ENCODE measurements at places on chromosomes 12 and 14. TPM values are rescaled to one million over a fixed set of nuclear protein-coding genes. Genes with fewer than 3 reads are reported as not detected.

GRCh38 chr12:68293347-68293746 is 38.8 kb downstream of the MDM1 start:
- no peak for DNase-seq

The TOMM20L gene
- 1.3 TPM for polyA plus RNA-seq

GRCh38 chr14:103109535-103110441 is 13.5 kb upstream of the TNFAIP2 start:
- no peak for DNase-seq

DNA sequence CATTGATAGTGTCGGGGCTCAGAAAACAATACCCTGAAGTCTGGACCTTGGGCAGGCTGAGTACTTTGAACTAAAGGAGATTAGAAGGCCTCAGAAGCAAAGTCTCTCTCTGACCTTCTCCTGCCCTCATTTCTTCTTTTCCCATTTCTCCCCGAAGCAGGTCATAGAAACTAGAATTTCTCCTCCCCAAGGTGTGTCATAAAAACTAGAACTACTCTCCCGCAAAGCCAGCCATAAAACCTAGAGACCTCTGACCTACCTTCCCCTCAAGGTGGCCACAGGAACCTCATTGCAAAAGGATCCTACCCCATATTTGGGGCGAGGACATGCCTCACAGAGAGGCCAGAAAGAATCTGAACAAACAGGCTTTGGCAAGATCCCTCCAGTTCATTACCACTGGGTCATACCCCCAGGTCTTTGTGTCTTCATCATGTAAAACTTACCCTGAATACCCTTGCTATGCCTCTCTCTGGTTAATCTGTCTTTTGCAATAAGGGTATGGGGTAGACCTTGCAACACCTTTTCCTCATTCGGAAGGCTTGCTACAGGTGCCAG is 64.7 kb upstream of the ZFP36L1 start:
- DNase-seq, result no peak

DNA sequence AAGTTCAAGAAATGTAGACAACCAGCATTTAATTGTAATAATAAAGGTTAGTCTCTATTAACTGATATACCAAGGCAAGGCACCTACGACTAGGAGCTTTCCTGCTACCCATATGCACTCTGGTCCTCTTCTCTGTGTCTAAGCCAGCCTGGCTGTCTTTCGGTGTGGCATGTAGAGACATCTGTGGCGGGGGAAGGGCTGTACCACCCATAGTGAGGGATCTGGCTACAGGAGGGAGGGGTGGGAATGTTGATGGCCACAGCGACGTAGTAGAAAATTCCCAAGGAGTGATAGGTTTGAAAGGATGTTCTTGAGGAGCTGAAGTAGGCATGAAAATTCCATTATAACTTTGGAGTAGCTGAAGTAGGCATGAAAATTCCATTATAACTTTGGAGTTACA is 344.2 kb downstream of the ATP23 start:
- no peak for DNase-seq

DNA sequence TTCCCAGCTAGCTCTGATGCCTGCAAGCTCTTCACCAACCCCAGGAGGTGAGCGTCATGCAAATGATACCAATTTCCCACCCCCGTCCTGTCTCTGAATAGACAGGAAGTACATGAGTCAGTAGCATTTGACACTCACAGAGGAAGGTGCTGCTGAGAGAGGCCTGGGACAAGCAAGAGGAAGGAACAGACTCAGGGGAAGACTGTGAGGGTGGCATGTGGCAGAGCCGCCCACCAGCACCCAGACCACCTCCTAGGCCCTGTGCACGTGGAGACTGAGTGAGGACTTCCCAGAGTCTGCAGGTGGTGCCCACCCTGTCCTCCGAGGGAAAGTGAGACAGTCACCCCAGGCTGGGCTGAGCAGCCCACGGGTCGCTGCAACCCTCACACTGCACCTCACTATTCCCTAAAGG is 199.5 kb upstream of the SFSWAP start:
- no peak for DNase-seq

GRCh38 chr12:107282628-107283027 is 189.3 kb upstream of the CRY1 start:
- no peak for DNase-seq

- no peak for DNase-seq
These were observed 521.2 kb downstream of the AACS start for GRCh38 chr12:125586441-125586840.

The PTPRB gene
- polyA plus RNA-seq, result 19.2 TPM

- no peak for DNase-seq
These were observed 80.9 kb downstream of the SLC4A8 start for GRCh38 chr12:51505360-51506105.

DNA sequence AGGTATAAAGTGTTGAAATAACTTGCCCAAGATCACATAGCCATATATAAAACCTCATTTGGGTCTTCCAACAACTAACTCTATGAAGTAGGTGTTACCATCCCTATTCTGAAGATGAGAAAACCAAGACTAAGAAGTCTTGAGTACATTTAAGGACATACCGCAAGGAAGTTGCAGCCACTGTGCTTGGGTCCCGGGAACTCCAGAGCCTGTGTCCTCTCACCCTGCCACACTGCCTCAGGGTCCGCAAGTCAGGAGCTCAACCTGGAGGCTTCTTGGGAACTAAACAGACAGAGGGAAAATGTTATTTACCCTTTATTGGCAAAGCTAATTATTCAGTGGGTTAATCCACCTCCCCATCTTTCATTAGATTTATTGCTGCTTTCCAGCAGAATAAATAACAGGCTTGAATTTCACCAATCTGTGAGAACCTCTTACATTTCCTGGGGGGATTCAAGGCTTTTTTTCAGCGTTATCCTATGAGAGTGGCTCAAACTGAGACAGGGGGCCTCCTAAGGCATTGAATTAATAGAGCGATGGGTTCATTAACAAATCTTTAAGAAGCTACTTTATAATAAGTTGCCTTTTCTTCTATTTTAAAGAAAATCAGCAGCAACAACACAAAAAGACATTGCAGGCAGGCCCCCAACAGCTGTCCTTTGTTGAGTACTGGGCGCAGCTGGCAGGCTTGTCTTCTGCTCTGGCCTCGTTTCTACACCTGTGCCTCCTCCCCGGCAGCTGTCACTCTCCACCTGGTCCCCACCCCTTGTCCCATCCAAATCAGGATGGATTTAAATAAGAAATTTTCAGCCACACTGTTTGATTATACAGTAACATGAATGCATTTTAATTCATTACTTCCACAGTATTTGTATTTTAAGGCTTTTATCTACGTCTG is 25.3 kb downstream of the PHLDA1 start:
- DNase-seq, result no peak

The FAM222A gene
- polyA plus RNA-seq, result 10.1 TPM

DNA sequence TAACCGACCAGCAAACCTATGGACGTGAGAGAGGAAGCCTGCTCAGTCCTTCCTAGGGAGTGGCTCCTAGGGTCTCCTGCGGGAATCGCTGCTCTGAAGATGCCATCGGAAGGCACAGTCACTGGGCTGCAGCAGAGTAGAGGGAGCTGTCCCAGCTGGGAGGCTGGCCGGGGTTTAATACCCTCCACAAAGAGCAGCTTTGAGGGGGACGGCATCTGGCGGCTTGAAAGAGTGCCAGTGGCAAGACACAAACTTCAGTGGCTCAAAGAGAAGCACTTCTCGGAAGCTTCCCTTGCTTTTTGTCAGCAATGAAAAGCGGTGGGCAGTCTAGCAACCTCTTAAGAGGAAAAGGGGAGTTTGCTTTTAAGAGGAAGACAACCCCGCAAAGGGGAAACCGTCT is 114.6 kb downstream of the TMEM132C start:
- DNase-seq, result no peak

DNA sequence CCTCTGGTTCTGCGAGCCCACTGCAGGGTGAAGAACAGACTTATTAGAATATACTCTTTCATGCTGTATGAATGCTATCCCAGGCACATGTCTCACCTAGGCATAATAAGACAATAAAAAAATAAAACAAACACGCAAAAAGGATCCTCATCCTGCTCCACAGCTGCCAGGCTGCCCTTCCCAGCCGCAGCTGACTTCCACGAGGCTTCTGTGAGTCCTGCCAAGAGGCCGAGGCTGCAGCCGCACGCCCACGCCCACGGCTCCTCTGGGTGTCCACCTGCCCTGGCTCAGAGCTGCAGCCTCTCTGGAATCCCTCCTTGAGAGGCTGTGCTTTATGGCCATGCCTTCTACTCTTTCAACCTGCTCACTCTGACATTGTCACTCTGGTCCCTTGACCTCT is 6.9 kb downstream of the SMIM41 start:
- DNase-seq, result no peak

- no peak for DNase-seq
These were observed 195.5 kb upstream of the BTG1 start for GRCh38 chr12:92341065-92341668.

The EVL gene
- polyA plus RNA-seq, result 109 TPM

DNA sequence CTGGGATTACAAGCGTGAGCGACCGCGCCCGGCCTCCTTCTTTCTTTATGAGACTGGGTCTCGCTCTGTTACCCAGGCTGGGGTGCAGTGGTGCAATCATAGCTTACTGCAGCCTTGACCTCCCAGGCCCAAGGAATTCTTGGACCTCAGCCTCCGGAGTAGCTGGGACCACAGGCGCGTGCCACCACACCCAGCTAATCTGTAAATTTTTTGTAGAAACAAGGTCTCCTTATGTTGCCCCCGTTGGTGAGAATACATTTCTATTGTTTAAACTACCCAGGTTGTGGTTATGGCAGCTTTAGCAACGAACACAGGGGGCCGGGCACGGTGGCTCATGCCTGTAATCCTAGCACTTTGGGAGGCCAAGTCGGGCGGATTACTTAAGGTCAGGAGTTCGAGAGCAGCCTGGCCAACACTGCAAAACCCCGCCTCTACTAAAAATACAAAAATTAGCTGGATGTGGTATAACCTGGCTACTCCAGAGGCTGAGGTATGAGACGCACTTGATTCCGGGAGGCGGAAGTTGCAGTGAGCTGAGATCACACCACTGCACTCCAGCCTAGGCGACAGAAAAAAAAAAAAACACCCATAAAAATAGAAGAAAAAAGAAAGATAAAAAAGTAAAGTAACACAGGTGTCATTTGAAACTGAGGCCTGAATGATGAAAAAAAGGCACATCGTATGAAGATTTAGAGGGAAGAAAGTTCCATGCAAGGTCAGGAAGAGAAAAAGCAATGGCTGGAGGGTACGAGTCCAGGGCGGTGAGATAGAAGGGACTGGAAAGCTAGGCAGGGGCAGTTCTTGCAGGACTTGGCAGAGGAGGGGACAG is 977 bp upstream of the TMEM120B start:
- DNase-seq, result peak; percentile 31

GRCh38 chr14:85701763-85702162 is 171.8 kb downstream of the FLRT2 start:
- DNase-seq, result no peak

The KCNH5 gene
- polyA plus RNA-seq, result 0.27 TPM

The SALL2 gene
- 61.8 TPM for polyA plus RNA-seq

DNA sequence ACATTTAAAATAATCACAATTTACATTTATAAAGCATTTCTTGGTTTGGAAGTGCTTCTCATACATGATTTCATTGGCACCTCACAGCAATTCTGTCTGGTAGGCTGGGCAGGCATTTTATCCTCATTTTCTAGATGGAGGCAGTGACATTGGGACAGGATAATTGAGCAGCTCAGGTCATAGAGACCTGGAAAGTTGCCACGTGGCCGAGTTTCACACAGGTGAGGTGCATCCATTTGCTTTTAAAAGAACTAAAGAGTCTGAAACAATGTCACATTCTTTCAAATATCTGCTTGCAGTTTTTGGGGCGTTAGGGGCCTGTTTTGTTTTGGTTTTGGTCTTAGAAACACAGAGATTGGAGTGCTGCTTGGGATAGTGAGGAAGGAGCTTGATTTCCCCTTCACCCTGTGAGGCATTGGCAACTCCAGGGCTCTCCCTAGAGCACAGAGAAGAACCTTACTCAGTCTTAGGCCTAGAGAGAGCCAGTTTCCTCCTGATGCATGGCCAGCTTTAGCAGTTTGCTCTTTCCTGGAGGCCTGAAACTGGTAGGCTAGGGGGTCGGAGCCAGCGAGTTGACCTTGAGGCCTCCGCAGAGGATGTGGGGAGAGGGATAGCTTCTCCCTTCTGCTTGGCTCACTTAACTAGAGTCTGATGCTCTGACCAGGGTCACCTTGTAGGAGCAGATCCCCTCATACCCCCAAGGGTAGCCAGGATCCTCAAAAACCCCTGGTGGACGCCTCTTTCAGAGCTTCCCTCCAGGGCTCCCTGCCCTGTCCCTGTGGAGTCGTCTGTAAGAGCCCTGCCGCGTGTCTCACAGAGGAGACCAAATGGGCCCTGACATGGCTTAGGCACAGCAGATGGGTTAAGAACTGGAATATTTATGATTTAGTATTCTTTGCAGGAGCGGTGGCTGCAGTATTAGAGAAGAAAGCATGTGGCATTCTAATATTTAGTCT is 34.9 kb upstream of the JDP2 start:
- DNase-seq, result no peak

- no peak for DNase-seq
These were observed 1.8 kb downstream of the FBXL14 start for GRCh38 chr12:1592444-1593173.

DNA sequence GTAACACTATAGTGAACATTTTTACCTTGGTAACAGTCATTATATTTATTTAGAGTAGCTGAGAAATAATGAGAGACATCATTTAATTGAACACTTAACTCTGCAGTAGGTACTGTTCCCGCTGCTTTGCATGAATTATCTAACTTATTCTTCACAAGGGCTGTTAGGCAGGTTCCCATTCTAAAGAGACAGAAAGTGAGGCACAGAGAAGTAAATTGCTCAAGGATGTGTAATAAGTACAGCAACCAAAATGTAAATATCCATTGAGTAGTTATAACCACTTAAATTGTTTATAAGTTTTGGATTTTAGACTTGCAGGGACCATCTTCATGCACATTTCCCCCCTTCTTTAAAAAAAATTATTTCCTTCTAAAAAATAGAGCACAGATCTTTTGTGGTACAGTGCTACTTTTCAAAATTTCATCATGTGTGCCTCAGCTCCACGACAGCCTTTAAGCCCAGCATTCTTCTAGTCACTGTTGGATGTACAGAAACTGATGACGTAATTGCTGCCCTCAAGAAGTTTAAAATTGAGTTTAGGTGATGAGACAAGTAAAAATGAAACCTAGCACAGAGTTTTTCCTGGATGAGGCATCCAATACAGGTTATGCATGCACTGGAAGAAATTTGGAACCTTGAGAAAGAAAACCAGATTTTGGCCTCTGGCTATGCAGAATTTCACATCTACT is 6.0 kb upstream of the MANSC4 start:
- DNase-seq, result no peak

DNA sequence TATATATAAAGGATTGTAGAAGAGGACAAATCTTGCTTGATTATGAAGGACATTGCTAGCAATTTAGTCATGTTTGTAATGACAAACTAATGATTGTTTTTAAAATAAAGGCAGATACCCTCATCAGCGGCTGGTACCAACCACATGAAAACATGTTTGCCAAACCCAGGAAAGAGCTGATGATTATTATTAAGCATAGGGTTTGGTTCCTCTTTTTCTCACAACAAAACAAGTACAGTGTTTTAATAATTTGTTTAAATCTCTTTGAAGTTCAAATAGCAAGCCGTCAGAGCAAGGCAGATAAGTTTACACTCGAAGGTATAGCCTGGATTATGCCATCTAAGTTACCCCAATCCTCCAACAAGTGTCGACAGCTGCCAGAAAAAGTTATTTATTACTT is 5.3 kb upstream of the SINHCAF start:
- DNase-seq, result no peak

- no peak for DNase-seq
These were observed 67.2 kb upstream of the ACSS3 start for GRCh38 chr12:81010641-81011040.

All from left renal pelvis (tissue), 4 donors.